ENCODE measurements at places on chromosomes 2 and 18.

- DNase-seq: no peak
Measured at GRCh38 chr2:221074238-221074637, 497.9 kb downstream of the EPHA4 start.

DNA sequence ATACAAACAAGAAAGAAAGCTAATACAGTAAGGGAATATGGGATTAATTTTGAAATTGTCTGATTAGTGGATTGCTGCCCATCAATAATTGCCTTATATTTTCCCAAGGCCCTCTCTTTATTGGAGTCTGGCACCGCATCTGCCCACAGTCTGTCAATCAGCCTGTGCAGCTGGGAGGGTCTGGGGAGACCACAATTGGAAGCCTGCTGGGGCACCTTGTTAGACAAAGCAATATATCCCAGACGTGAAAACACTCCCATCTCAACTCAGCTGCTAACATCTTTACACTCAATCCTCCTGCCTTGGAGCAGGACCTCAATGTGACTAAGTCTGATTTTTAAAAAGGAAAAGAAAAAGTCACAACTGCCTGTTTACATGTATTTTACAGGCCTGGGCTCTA lies 258.6 kb downstream of the SRBD1 start:
- DNase-seq: no peak

DNA sequence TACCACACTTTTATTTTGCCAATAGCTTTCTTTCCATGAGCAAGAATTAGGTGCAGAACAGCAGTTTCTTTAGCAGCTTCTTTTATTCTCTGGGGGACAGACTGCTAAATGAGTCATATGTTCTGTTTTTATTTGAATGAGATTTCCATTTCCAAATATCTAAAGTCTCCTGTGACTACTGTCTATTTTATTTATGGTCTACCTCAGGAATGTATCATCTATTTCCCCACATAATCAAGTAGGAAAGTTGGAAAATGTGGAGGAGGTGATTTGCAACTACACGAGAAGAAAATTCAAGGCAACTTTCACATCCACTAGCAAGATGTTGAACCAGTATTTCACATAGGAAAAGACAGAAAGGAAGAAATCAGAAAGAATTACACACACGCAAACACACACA lies 139.9 kb upstream of the MEX3C start:
- no peak for DNase-seq

DNA sequence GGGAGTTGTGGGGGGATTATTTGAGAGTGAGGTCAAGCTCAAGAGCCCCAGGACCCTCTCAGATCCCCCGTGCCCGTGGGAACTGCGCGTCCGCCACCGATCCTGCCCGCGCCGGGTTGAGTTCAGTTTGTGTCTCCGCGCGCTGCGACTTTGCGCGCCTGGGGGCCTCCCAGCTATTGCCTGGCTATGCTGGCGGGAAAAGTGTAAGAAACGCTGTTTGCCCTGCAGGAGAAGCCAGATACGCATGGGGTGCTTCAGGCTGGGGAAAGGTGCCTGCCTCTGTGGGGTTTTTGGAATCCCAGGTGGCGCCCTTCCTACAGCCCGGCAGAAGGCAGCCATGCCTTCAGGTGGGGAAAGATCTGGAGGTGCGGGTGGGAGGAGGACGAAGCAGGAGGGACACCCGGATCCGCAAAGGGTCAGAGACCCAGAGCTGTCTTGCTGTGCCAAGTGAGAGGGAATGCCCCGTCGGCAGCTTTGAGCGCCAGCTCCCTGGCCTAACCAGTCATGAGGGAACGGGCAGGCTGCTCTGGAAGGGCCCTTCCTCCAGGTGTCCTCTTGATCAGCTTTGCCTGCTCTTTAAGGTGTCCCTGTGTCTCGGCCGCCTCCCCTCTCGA lies 22.5 kb downstream of the TEX44 start:
- DNase-seq: no peak

DNA sequence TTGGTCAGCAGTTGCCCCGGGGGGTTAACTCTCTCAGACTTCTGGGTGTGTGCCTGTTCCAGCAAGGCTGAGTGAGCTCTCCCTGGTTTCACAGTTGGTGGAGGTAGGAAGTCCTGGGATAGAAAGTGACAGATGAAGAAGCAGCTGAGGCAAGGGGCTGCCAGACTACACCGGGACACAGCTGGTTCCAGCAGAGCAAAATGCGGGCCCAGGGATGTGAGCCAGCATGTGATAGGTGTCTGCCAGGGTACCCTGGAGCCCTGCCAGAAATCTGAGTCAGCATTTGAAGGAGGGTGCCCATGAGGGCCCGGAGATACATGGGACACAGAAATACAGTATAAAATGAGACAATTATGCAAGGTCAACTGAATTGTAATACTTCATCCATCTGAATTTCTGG lies 79.3 kb upstream of the LGALSL start:
- no peak for DNase-seq

DNA sequence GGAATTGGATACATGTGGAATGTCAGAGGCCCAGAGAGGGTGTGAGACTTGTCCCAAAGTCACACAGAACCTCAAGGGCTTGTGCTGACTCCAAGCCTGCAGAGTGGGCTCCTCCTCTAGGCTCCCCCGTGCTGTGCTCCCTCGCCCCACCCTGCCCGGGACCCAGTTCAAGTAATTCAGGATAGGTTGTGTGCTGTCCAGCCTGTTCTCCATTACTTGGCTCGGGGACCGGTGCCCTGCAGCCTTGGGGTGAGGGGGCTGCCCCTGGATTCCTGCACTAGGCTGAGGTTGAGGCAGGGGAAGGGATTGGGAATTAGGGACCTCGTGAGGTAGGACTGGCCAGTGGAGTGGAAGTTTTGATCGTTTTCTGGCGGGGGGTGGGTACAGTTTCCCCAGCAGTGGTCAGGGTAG lies 2.8 kb downstream of the CTDSP1 start:
- no peak for DNase-seq

Data from Calu3 (cell line).